ENCODE measurements at places on chromosomes 6 and 20. TPM values are rescaled to one million over a fixed set of nuclear protein-coding genes. Genes with fewer than 3 reads are reported as not detected.

GDAP1L1 gene
- total RNA-seq, result not detected

MEI4 gene
- not detected for total RNA-seq

DNA sequence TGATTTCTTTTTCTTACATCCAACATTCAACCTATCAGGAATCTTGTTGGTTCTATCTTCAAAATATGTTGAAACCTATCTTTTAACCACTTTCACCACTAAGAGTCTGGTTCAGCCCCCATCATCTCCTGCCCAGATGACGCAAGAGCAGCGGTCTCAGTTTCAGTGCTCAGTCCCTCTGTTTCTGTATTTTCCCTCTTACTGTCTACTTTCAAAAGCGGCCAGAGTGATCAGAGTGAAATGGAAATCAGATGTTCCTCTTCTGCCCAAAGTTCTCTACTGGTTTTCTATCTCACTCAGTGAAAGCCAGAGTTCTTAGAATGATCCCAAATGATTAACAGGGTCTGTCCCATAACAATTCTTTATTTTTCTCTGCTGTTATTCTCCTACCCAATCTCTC, 147.9 kb upstream of the PDE7B start:
- DNase-seq, result no peak

DNA sequence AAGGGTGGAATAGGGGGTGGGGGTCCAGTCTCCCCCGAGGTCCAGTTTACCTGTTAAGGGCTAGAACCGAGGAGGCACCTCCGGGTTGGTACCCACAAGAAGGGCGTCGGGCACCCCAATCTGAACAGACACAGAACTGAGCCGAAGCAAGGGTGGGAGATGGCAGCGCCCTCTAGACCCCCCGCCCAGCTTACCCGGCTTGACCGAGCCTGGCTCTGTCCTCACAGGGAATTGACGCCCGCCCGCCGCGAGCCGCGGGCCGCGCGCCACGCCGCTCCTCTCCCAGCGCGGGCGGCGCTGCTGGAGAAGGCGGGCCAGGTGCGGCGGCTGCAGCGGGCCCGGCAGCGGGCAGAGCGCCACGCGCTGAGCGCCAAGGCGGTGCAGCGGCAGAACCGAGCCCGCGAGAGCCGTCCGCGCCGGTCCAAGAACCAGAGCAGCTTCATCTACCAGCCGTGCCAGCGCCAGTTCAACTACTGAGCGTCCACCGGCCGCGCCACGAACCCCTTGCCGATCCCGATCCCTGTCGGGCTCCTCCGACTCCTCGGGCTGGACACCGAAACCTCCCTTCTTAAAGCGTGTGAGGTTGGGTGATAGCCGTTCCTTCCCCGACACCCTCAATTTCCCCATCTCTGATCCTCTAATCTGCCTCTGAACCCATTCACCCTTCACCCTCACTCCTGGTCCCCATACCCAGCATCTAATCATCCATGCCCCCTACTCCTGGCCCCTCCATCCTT, 5.9 kb downstream of the TP53INP2 start:
- DNase-seq, result no peak

- DNase-seq, result no peak
These were observed 6.7 kb upstream of the KLHL31 start for GRCh38 chr6:53672237-53672636.

All from CD8-positive, alpha-beta memory T cell (primary cell).